ENCODE measurements at places on chromosomes 16 and 17. TPM values are rescaled to one million over a fixed set of nuclear protein-coding genes. Genes with fewer than 3 reads are reported as not detected.
A peak's percentile ranks its signal among the peaks of the same experiment; 100 is the strongest.

GRCh38 chr17:79361873-79362771 lies 248.7 kb downstream of the RBFOX3 start:
- H3K27ac ChIP-seq, result no peak overlapping the region
- no peaks in the 10 kb centered on the region for H3K36me3 ChIP-seq
- H3K27me3 ChIP-seq, result peaks cover 32% of the 10 kb centered on the region
- no peak for DNase-seq
- H3K4me1 ChIP-seq, result no peaks in the 10 kb centered on the region
- H3K4me3 ChIP-seq, result no peak overlapping the region

GRCh38 chr17:57678393-57678792 lies 66.7 kb downstream of the CCDC182 start:
- no peaks in the 10 kb centered on the region for H3K4me1 ChIP-seq
- H3K36me3 ChIP-seq, result peaks cover 36% of the 10 kb centered on the region
- no peak for DNase-seq
- H3K4me3 ChIP-seq, result no peak overlapping the region
- no peaks in the 10 kb centered on the region for H3K27me3 ChIP-seq

DNA sequence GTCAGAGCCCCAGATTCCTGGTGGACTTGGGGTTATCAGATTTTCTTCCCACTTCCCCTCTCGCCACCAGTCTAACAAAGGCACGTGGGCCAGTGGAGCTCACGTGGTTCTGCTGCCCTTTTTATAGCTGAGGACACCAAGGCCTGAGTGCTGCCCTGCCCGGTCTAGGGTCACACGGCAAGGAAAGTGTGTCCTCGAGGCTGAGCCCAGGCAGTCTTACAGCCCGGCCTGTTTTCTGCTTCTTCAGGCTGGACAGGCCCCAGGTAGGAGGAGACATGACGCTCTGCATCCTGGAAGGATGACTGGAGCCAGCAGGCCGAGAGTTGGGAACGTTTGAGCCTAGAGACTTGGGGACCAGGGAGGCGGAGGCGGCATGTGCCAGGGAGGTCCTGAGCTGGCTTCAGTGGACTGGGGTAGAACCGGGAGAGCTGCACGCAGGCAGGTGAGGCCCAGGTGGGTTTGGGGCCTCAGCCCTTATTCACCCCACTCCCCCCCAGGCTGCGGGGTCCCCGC lies 3.5 kb downstream of the CTRB1 start:
- no peak overlapping the region for H3K4me3 ChIP-seq
- no peak for DNase-seq

DNA sequence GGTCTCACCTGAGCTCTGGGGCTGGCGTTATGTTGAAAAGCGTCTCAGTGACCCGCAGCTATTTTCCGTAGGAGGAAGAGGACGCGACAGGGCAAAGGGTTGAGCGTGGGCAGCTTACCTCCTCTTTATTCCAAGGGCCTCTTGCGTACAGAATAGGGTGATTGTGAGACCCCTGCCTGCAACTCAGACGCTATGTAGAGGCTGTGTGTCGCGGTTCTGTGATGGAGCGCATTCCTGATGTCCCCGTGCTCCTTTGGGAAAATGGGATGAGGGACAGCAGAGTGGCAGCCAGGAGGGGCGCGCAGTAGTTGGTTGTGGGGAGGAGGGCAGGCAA lies 531 bp upstream of the CDH8 start:
- DNase-seq, result no peak
- H3K4me3 ChIP-seq, result no peak overlapping the region
- H3K27me3 ChIP-seq, result peaks cover 17% of the 10 kb centered on the region
- H3K27ac ChIP-seq, result no peak overlapping the region

DNA sequence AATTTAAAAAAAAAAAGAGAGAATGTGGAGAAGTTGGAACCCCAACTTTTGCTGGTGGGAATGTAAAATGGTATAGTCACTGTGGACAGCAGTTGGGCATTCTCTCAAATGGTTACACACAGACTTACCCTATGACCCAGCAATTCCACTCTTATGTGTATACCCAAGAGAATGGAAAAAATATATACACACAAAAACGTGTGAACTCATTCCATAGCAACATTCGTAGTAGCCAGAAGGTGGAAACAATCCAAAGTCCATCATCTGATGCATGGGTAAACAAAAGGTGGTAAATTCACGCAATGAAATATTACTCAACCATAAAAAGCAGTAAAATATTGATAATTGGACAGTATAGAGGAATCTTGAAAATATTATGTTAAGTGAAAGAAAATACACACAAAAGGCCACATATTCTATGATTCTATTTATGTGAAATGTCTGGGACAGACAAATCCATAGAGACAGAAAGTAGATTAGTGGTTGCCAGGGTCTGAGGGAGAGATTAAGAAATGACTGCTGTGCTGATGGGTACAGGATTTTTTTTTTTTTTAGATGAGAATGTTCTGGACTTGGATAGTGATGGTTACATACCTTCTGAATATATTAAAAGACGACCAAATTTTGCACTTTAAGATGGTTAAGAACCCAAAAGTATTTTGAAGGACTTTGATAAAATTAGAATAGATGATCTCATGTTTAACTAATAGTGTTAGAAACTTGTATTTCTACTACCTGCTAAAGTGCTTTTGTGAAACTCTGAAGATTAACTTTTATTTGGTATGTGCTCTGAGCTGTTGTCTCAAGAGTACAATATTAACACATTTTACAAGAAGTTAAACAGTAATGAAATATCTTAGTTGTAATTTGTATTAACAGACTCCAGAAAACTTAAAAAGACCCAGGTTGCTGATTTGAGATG lies 60.9 kb downstream of the MRTFB start:
- DNase-seq, result no peak
- no peaks in the 10 kb centered on the region for H3K27me3 ChIP-seq
- H3K27ac ChIP-seq, result no peak overlapping the region
- H3K36me3 ChIP-seq, result peaks cover 13% of the 10 kb centered on the region
- H3K4me1 ChIP-seq, result no peaks in the 10 kb centered on the region
- no peak overlapping the region for H3K4me3 ChIP-seq

DNA sequence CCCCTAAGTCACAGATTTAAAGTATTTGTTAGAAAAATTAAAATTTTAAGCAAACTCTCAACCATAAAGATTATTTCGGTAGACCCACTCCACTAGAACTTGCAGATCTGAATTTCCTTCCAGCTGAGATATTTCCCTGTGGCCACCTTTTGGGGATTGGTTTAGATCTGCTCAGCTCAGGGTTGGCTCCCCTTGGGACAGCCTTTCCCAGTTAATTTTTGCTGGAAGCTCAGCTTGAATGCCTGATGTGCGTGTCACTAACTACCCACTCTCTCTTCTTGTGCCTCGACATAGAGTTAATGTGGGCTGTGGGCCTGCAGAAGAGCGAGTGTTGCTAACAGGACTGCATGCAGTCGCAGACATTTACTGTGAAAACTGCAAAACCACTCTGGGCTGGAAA lies 57.6 kb downstream of the YPEL2 start:
- peaks cover 39% of the 10 kb centered on the region for H3K36me3 ChIP-seq
- H3K4me3 ChIP-seq, result no peak overlapping the region
- no peaks in the 10 kb centered on the region for H3K4me1 ChIP-seq

DNA sequence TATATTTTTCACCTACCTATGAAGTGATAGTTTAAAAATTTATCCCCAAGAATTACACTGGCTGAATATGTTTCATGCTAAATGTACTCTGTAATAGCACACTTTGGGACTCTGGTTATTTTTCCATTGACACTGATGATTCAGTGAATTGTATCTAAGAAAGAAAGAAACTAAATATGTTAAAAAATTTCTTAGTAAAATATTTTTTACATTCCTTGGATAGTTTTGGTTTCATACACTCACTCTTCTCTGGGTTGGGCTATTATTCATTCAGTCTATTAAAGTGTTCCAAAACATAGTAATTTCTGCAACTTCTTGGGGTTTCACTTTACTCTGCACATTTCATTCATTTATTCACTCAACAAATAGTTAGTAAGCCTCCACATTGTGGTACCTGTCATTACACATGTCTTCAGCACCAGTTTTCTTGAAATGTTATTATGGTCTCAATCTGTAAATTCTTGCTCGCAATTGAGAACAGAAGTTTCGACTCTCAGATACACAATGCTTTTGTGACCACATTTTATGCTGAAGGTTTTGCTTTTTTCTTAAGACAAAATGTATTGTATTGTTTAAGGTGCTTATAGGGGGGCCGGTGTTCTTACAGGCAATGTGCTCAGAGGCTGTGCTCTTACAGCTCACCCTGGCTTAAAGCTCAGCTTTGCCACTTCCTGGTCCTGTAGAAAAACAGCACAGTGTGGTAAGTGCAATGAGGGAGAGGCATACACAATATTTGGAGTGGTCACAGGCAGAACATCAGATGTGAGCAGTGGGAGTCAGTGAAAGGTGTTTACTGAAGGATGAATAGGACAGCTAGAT lies 17.4 kb downstream of the CNTNAP4 start:
- H3K36me3 ChIP-seq, result no peaks in the 10 kb centered on the region
- H3K4me1 ChIP-seq, result no peaks in the 10 kb centered on the region
- H3K27ac ChIP-seq, result no peak overlapping the region
- no peak for DNase-seq
- H3K4me3 ChIP-seq, result no peak overlapping the region
- no peaks in the 10 kb centered on the region for H3K27me3 ChIP-seq

GRCh38 chr16:83953796-83954576 lies 946 bp downstream of the OSGIN1 start:
- peak overlapping the region; percentile 50 for H3K4me3 ChIP-seq
- peaks cover 8% of the 10 kb centered on the region for H3K4me1 ChIP-seq
- no peaks in the 10 kb centered on the region for H3K36me3 ChIP-seq
- H3K27ac ChIP-seq, result no peak overlapping the region
- no peak for DNase-seq

OR2C1 gene
- total RNA-seq, result 0.80 TPM

ERI2 gene
- 4.3 TPM for total RNA-seq

GRCh38 chr17:60563743-60564142 lies 36.2 kb upstream of the PPM1D start:
- H3K27ac ChIP-seq, result no peak overlapping the region
- DNase-seq, result no peak
- H3K27me3 ChIP-seq, result no peaks in the 10 kb centered on the region

DNA sequence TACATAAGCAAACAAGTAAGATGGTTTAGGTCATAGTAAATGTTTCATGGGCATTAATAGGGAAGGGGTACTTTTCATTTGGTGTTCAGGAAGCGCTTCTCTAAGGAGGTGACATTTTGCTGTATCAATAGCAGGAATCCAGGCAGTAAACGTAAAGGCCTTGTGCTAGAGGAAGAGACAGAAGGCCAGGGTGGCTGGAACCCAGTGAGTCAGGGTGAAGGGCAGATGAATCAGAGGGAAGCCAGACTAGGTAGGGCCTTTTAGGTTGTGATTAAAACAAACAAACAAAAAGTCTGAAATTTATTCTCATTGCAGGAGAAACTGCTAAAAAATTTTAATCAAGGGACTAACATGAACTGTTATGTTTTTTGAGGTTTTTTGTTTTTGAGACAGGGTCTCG lies 6.5 kb downstream of the BMERB1 start:
- H3K36me3 ChIP-seq, result no peaks in the 10 kb centered on the region
- no peak overlapping the region for H3K4me3 ChIP-seq
- H3K4me1 ChIP-seq, result peaks cover 1% of the 10 kb centered on the region
- no peak for DNase-seq
- H3K27me3 ChIP-seq, result peaks cover under 1% of the 10 kb centered on the region
- H3K27ac ChIP-seq, result no peak overlapping the region

DNA sequence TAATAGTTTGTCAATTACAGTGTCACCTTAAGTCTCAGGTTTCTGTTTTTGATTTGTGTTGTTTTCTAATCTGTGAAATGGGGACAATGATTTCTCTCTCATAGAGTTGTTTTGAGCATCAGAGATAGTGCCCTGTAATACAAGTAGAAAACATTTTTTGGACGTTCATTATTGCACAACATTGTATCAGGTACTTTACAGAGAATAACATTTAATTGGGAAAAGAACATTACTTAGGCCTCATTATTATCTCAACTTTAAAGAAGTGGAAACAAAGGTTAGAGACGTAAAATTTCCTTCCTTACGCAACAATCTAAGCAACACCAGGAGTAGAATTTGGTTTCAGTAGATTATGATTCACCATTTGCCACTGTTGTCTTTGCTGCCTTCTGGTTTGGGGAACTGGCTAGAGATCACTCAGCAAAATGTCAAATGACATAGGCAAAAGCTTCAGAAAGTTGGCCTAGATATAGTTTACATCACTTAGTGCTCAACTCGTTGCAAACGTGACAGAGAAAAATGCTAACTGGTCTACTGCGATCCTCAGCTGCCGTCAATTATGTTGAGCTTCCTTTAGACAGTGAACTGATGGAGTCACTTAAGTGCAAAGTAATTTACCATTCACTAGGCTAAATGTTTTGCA lies 1026.8 kb downstream of the CDH11 start:
- DNase-seq, result no peak
- H3K27me3 ChIP-seq, result no peaks in the 10 kb centered on the region
- no peak overlapping the region for H3K27ac ChIP-seq
- H3K4me1 ChIP-seq, result no peaks in the 10 kb centered on the region
- H3K36me3 ChIP-seq, result no peaks in the 10 kb centered on the region
- no peak overlapping the region for H3K4me3 ChIP-seq

DNA sequence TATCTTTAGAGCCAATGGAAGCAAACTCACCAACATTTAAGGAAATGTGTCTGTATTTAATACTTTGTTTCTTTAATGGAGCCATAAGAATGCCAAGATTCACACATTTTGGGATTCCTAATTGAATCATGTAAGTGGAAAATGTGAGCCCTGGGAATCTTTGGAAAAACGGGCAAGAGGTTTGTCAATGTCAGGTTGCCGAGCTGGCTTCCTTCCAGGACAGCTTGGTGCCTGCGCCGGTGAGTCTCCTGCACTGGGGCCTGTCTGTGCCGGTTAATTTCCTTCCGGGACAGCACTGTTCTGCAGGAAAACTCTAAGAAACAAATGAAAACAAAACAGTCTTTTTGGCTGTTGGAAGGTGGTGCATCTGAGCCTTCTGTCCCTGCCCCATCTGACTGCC lies 210.6 kb downstream of the HAPSTR1 start:
- no peaks in the 10 kb centered on the region for H3K4me1 ChIP-seq
- DNase-seq, result no peak
- no peak overlapping the region for H3K4me3 ChIP-seq

OSGIN1 gene
- 1.6 TPM for total RNA-seq

ACSM2A gene
- not detected for total RNA-seq

DNA sequence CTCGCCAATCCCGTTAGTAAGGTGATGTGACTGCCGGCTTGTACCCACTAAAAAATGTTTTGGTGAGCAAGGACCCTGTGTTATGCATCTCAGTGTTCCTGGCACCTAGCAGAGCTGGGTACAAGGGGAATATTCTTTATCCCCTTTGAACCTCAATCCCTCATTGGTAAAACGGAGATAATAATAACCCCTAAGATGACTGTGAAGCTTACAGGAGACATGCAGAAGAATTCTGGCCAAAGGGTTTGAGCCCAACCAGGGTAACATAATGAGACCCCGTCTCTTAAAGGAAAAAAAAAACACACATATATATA lies 896 bp downstream of the GGA2 start:
- H3K27me3 ChIP-seq, result no peaks in the 10 kb centered on the region
- H3K27ac ChIP-seq, result peak overlapping the region; percentile 95
- H3K4me3 ChIP-seq, result peak overlapping the region; percentile 90
- H3K4me1 ChIP-seq, result peaks cover 62% of the 10 kb centered on the region

- no peak overlapping the region for H3K4me3 ChIP-seq
- peaks cover 22% of the 10 kb centered on the region for H3K36me3 ChIP-seq
Measured at GRCh38 chr16:68113765-68114240, 28.6 kb downstream of the NFATC3 start.

RAB11FIP4 gene
- 37.9 TPM for total RNA-seq

XYLT1 gene
- 17.0 TPM for total RNA-seq

Measured in activated B cell treated with CpG ODN at 0.5 μM for 24 hours (primary cell).